ENCODE measurements at places on chromosomes 7 and 10. TPM values are rescaled to one million over a fixed set of nuclear protein-coding genes. Genes with fewer than 3 reads are reported as not detected.

GRCh38 chr10:52965938-52966401 is 193.4 kb upstream of the MBL2 start:
- DNase-seq, result no peak

The SAMD9 gene
- 16.5 TPM for total RNA-seq

DNA sequence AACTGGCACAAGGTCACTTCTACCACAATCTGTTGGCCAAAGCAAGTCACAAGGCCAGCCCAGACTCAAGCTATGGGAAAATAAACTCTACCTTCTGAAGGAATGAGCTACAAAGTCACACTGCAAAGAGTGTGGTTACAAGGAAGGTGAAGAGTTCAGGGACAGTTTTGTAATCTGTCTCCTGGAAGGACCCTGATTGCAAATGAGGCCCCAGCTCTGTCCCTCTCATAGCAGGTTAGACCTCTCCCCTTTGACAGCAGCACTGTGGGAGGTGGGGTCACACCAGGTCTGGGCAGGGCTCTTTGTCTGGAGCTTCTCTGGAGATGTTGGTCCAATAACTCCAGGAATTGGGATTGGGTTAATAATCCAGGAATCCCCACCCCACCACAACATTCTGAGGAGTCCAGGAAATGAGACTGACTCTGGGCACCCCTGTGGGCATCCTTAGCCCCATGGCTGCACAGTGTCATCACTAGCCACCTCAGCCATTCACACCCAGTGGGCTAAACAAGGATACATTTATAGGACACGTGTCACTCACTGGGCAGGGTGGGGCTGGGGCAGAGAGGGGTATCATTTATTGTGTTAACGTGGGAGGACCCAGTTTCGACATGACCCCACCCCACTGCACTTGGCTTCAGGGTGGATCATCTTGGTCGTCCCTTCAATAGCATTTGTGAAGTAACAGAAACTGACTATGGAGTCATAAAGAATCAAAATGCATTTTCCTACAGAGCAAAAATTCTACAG is 23.7 kb upstream of the C10orf105 start:
- DNase-seq, result no peak

The WNT8B gene
- total RNA-seq, result not detected

The HDAC9 gene
- 24.7 TPM for total RNA-seq

The GNGT1 gene
- not detected for total RNA-seq

- DNase-seq, result no peak
Measured at GRCh38 chr10:90352288-90352687, 505.6 kb downstream of the HTR7 start.

The SP8 gene
- not detected for total RNA-seq

GRCh38 chr7:12584930-12585329 is 14.4 kb downstream of the SCIN start:
- DNase-seq, result no peak

The FAM171A1 gene
- 98.1 TPM for total RNA-seq

DNA sequence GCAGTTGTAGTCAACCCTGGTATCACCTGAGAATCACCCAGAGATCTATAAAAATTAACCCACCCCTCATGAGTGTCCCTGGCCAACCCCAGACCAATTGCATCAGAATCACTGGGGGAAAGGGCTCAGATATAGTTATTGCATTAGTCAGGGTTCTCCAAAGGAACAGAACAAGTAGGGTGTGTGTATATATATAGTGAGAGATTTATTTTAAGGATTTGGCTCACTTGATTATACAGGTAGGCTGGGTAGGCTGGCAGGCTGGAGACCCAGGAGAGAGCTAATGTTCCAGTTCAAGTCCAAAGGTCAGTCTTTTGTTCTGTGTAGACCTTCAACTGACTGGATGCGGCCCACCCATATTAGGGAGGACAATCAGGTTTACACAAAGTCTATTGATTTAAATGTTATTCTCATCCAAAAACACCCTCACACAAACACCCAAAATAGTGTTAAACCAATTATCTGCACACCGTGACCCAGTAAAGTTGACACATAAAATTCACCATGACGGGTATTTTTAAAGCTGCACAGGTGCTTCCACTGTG is 372.9 kb upstream of the NFE2L3 start:
- DNase-seq, result no peak

GRCh38 chr10:15427843-15428414 is 56.8 kb upstream of the FAM171A1 start:
- no peak for DNase-seq

DNA sequence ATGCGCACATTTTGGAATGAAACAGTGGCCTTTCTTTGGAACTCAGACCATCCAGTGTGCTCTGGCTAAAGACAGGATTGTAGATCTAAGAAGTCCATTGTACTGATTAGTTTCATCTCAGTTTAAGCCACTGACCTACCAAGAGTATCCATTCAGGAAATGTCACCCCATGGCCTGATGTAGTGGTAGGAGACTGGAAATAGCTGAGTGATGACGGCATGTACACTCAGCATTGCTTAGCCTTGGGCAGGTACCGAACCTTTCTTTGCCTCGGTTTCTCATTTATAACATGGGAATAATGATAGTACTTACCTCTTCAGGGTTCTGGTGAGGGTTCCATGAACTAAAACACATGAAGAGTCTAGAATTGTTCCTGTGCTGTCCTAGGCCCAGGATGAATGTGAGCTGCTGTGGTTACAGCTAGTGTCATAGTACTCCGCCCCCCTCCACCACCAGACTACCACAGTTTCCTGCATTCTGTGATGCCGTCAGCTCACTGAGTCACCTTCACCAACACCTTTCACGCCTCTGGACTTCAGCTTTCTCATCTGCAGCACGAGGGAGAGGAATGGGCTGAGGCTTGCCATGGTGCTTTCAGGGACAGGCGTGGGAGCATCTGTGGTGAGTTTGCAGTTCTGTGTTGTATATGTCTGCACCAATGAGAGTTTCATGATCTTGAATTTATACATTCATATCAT is 484.0 kb upstream of the GALNT17 start:
- no peak for DNase-seq

The SLC39A12 gene
- not detected for total RNA-seq

DNA sequence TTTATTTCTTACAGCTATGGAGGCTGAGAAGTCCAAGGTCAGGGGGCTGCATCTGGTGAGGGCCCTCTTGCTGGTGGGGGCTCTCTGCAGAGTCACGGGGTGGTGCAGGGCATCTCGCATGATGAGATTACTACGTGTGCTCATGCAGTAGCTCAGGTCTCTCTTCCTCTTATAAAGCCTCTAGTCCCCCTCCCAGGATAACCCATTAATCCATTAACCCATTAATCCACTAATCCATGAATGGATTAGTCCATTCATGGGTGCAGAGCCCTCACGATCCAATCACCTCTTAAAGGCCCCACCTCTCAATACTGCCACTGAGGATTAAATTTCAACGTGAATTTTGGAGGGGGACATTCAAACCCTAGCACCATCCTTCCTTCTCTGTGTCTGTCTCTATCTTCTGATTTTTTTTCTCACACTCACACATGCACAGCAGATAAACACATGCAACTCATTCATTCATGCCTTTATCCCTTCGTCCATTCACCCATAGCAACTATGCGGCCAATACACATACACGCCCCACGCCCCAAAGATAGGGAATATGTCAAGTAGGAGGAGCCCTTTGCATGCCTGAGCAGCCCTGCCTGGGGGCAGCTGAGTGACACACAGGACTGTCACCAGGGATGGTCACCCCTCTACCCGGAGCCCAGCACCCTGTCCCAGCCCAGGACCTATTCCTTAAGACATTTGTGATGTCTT is 86.5 kb downstream of the C10orf105 start:
- DNase-seq, result no peak

DNA sequence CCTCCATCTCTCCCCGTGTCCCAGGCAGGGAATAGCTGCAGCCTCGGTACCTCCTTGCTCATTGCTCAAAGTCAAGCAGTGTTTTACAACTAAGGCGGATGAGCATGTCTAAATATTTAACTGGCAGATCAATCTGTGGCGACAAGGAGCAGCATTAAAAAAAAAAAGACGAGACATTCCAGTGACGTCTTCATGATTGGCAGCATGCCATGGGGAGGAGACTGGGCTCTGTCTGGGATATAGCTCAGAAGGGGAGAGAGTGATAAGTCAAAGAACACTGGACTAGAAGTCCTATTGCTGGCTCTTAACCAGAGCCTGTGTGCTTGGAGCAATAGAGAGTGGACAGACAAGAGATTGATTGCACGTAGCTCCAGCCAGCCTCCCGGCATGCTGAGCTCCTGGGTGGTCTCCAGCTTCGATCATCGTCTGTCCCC is 287.5 kb upstream of the PODXL start:
- no peak for DNase-seq

- DNase-seq, result no peak
Measured at GRCh38 chr7:116258734-116259133, 48.4 kb downstream of the TES start.

DNA sequence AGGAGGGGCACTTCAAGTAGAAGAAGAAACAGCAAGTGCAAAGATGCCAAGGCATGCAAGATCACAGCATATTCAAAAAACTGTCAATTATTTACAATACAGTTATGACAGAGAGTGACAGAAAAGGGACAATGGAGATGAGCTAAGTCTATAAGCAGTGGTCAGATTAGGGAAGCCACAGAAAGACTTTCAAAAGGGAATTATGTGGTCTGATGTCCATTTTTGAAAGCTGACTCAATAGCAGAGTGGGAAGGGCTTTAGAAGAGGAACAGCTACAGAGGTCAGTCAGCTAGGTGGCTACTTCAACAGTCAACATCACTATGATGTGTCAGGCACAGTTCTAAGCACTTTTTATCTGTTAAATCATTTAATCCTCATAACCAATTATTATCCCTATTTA is 45.2 kb upstream of the SPOCK2 start:
- no peak for DNase-seq

DNA sequence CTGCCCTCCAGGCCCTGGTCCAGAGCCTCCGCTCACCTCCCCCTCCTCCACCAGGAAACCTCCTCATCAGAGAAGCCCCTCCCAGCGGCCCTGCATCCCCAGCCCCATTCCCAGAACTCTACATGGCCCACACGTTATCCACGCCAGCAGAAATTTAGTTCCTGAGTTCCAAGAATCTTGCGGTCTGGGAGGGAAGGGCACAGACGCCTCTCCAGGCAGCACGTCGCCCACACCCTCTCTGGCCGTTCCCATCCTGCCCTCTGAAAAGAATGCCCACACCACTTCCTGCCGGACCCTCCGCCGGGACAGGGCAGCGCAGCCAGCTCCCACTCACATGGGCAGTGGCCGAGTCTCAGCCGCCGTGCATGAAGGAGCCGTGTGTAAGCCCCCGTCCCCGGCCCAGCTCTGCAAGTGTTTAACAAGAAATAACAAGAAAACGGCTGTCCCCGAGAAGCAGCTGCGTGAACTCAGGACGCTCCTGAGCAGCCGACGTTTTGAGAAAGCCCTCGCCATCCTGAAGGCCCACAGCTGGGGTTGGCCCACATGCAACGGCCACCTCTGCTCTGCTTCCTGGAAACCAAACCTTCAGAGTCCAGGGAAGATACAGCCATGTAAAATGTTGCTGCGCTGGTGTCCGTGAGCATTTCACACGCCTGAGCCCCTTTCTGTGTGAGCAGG is 17.4 kb downstream of the ADGRA1 start:
- no peak for DNase-seq

DNA sequence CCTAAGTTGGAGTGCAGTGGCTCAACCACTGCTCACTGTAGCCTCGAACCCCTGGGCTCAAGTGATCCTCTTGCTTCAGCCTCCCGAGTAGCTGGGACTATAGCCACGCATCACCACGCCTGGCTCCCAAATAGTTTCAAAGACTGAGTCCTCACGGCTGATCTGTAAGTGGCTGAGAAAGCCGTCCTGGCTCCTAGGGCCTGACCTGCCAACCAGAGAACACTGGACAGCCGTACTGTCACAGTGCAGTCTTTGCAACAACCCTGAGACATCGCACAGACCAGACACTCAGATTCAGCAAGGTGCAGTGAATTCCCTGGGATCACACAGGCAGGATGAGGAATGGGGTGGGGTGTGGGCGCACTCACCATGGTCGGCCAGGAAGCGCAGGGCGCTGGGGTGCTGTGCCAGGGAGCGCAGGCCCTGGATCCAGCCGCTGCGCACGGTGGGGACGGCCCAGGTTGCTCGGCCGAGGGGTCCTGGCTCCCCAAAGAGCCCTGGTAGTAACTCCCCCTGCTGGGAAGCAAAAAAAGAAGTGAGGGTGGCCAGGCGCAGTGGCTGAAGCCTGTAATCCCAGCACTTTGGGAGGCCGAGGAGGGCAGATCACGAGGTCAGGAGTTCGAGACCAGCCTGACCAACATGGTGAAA is 10.7 kb downstream of the BRAT1 start:
- no peak for DNase-seq

- no peak for DNase-seq
Measured at GRCh38 chr10:97915346-97916131, 65.9 kb downstream of the GOLGA7B start.

DNA sequence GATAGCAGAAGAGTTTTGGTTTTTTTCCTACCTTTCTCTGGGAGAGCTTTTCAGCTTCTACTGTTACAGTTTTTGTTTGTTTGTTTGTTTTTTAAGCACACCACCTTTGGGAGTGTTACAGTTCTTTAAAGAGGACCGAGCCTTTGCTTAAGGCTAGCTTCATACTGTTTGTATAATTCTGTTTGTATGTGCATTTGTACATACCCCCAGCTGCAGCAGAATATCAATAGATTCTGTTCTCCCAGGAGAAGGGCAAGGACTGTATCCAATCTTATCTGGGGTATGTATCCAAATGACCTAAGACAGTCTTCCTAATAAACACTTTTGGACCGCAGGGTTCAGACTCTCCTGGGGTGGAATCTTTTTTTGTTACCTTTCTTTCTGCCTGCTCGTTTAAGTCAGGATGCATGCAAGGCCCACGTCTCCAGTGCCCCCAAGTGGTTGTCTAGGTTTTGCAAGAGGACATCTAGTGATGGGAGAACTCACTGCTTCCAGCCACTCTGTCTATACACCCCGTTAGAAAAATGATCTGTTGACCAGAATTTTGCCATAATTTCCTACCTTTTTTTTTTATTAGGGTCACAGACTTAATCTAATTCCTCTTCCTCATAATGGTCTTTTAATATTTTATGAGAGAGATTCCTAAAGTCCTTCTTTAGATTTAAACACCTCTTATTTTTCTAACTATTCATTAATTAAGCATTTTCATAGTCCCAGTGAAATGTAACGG is 23.9 kb downstream of the NRF1 start:
- no peak for DNase-seq

The LIPK gene
- total RNA-seq, result not detected

The PPP1R17 gene
- not detected for total RNA-seq

- DNase-seq, result peak; percentile 34
Measured at GRCh38 chr10:53664282-53665019, 891.9 kb upstream of the MBL2 start.

The ZNF239 gene
- 2.3 TPM for total RNA-seq

GRCh38 chr7:80439894-80440821 is 71.7 kb downstream of the GNAT3 start:
- DNase-seq, result no peak

The NOBOX gene
- total RNA-seq, result not detected

The TBC1D12 gene
- total RNA-seq, result 12.9 TPM

- DNase-seq, result no peak
Measured at GRCh38 chr7:108099713-108100112, 30.4 kb downstream of the LAMB4 start.

GRCh38 chr7:4663239-4664018 is 18.7 kb upstream of the FOXK1 start:
- no peak for DNase-seq

The OPALIN gene
- total RNA-seq, result not detected

GRCh38 chr7:38220452-38220851 is 42.4 kb downstream of the STARD3NL start:
- no peak for DNase-seq

The FXYD4 gene
- not detected for total RNA-seq

The NPC1L1 gene
- not detected for total RNA-seq
